Panc1 (cell line): ENCODE measurements at places on chromosomes 1 and 21. TPM values are rescaled to one million over a fixed set of nuclear protein-coding genes. Genes with fewer than 3 reads are reported as not detected.

Gene ASPM
- total RNA-seq: 26.9 TPM

Gene STIL
- total RNA-seq: 31.6 TPM

Gene PIGC
- 23.6 TPM for total RNA-seq

Gene S100A5
- 0.72 TPM for total RNA-seq

Gene ITLN2
- total RNA-seq: not detected

Gene PLA2G2A
- total RNA-seq: not detected

Gene LRRN2
- total RNA-seq: 2.0 TPM

Gene FCGR3A
- total RNA-seq: 0.13 TPM

Gene MR1
- total RNA-seq: 3.9 TPM

Gene CAPN9
- not detected for total RNA-seq

Gene C1orf115
- 3.9 TPM for total RNA-seq

Gene DYNLT5
- not detected for total RNA-seq

Gene UAP1
- 97.7 TPM for total RNA-seq

Gene DPT
- not detected for total RNA-seq

Gene GBP1
- 0.80 TPM for total RNA-seq

Gene DENND1B
- total RNA-seq: 7.7 TPM

Gene PLCH2
- 41.2 TPM for total RNA-seq

Gene RNASEL
- 1.2 TPM for total RNA-seq

Gene S100A6
- 1,986 TPM for total RNA-seq

Gene CCSAP
- 11.6 TPM for total RNA-seq

Gene CLIC4
- 123 TPM for total RNA-seq

Gene SERPINC1
- 0.64 TPM for total RNA-seq

Gene KIF14
- total RNA-seq: 17.8 TPM

Gene S100B
- not detected for total RNA-seq

Gene ZNF697
- 7.1 TPM for total RNA-seq

Gene ZNF684
- total RNA-seq: 5.3 TPM

Gene LCE1E
- total RNA-seq: not detected

Gene ELAVL4
- not detected for total RNA-seq

Gene LPAR3
- 6.3 TPM for total RNA-seq

Gene LIN28A
- 0.64 TPM for total RNA-seq

Gene NBPF20
- total RNA-seq: 3.5 TPM

Gene CD5L
- total RNA-seq: not detected

Gene LCE1F
- not detected for total RNA-seq

Gene SLC27A3
- 8.0 TPM for total RNA-seq

Gene KDF1
- 3.2 TPM for total RNA-seq

Gene SNRNP40
- total RNA-seq: 99.3 TPM

Gene NCAM2
- 2.2 TPM for total RNA-seq

Gene MAB21L3
- not detected for total RNA-seq

Gene SUSD4
- total RNA-seq: 0.28 TPM

Gene EFNA3
- 2.3 TPM for total RNA-seq

Gene MIXL1
- total RNA-seq: 0.69 TPM

Gene GJC2
- 2.4 TPM for total RNA-seq

Gene CLCA1
- total RNA-seq: 0.08 TPM

Gene NPHS2
- not detected for total RNA-seq

Gene C1orf141
- not detected for total RNA-seq

Gene WNT3A
- total RNA-seq: not detected
